Stomach (tissue), 19 donors: ENCODE measurements at places on chromosomes 6 and 20.

GRCh38 chr20:61830241-61830930, 235.3 kb downstream of the TAF4 start:
- H3K4me3 ChIP-seq, result no peak overlapping the region
- no peaks in the 10 kb centered on the region for H3K4me1 ChIP-seq
- peaks cover 9% of the 10 kb centered on the region for H3K27me3 ChIP-seq
- H3K36me3 ChIP-seq, result no peaks in the 10 kb centered on the region

- no peak for DNase-seq
- H3K4me1 ChIP-seq, result no peaks in the 10 kb centered on the region
- H3K27me3 ChIP-seq, result no peaks in the 10 kb centered on the region
- H3K36me3 ChIP-seq, result no peaks in the 10 kb centered on the region
- H3K4me3 ChIP-seq, result no peak overlapping the region
Measured at GRCh38 chr6:61869632-61870400, 416.2 kb downstream of the KHDRBS2 start.

DNA sequence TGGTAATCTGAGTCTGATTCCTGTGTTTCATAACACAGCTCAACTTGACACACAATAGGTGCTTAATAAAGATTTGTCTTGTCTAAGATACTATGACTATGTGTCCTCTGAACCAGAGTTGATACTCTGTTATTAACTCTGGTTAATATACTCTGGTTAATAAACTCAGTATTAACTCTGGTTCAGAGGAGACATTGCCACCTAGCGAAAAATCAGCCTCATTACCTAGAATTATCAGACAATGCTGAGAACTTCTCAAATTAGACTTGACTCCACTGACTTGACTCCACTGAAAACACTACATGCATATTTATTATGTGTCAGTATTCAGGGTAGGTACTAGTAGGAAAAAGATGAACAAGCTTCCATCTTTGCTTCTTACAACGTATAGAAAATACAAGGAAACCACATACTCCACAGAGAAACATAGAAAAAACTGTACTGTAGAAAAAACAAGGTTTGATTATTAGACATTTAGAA, 73.9 kb downstream of the AHI1 start:
- H3K4me1 ChIP-seq, result no peaks in the 10 kb centered on the region
- H3K4me3 ChIP-seq, result no peak overlapping the region

DNA sequence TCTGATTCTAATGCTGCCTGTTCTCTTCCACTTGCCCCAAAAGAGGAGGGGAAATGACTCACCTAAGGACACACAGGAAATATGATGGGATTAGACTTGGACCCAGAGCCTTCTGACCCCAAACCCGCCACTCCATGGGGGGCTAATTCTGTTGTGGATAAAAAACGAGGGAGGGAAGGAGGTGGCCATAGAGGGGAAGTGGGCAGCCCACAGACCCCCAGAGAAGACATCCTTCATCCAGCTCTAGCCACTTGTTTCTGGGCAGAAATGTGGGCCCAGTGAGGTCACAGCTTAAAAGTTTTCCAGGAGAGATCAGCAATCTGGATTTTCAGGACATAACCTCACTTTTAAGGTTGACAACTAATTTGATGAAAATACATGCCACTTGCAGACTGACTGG, 202.1 kb downstream of the ANKRD60 start:
- H3K4me1 ChIP-seq, result no peaks in the 10 kb centered on the region
- DNase-seq, result no peak
- no peaks in the 10 kb centered on the region for H3K36me3 ChIP-seq
- no peaks in the 10 kb centered on the region for H3K27me3 ChIP-seq
- no peak overlapping the region for H3K27ac ChIP-seq

DNA sequence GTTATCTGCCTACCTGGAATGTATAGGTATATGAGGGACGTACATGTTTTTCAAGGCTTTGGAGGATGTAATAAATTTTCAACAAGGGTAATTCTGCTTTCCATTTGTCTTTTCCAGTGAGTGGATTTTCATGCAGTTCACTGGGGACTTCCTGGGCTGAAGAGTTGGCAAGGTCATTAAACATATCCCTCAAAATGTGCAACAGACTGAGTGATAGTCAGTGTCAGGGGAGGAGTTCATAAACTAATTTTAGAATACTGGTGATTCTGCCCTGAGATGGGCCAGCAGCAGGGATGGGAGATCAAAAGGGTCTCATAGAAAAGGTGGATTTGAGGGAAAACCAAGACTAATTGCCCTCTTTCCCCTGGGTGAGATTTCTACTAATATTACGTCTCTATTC, 122.3 kb upstream of the CLDN20 start:
- H3K27ac ChIP-seq, result no peak overlapping the region
- H3K36me3 ChIP-seq, result no peaks in the 10 kb centered on the region
- DNase-seq, result no peak
- H3K4me3 ChIP-seq, result no peak overlapping the region
- no peaks in the 10 kb centered on the region for H3K27me3 ChIP-seq

DNA sequence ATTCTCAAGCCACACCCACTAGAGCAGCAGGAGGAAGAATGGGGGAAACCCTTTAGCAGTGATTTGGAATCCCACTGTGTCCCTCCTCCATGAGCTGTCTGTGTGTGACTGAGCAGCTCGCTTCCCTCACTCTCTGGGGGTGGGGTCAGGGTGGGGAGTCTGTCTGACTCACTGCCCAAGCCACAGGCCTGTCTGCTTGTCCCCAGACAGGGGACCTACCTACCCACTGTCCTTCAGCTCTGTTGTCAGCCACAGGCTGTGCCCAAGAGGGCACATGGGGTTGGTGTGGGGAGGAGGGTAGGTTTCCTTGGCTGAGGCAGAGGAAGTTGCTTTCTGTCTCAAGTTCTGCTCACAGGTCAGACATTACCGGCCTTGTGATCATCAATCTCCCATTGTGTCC, 127.0 kb downstream of the MAFB start:
- H3K27me3 ChIP-seq, result no peaks in the 10 kb centered on the region
- peaks cover 32% of the 10 kb centered on the region for H3K4me1 ChIP-seq
- H3K4me3 ChIP-seq, result no peak overlapping the region
- H3K36me3 ChIP-seq, result no peaks in the 10 kb centered on the region

- no peaks in the 10 kb centered on the region for H3K27me3 ChIP-seq
- no peaks in the 10 kb centered on the region for H3K36me3 ChIP-seq
- H3K27ac ChIP-seq, result no peak overlapping the region
- peaks cover 21% of the 10 kb centered on the region for H3K4me1 ChIP-seq
- no peak overlapping the region for H3K4me3 ChIP-seq
- DNase-seq, result no peak
Measured at GRCh38 chr20:17693444-17694001, 6.2 kb upstream of the BANF2 start.

DNA sequence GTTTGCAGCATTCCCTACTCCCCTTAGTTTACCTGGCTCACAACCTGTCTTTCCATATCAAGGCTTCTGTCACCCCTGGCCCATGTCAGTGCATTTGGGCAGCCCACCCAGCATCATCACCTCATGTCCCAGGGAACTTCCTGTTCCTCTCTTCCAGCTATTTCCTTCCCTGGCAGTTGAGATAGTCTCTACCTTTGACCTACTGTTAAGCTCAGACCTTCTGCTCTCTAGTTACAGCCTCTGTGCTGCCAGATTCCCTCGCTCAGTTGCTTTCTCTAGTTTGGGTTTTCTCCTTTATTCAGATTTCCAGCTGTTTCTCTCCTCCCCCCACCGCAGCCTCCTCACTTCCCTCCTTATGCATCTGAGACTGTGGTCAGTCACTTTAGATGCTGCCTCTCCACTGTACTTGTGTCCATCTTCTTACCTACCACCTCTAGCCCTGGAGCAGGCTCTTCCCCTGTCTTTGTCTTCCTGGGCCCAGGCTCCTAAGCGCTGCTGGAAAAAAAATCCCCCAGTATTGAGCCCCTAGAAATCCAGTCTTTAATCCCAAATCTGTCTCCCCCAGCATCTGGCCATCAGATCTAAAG, 16.3 kb downstream of the PTPN1 start:
- DNase-seq, result no peak
- no peak overlapping the region for H3K4me3 ChIP-seq
- peaks cover 83% of the 10 kb centered on the region for H3K4me1 ChIP-seq
- H3K36me3 ChIP-seq, result no peaks in the 10 kb centered on the region
- no peaks in the 10 kb centered on the region for H3K27me3 ChIP-seq

GRCh38 chr6:137744877-137745276, 122.2 kb upstream of the TNFAIP3 start:
- no peaks in the 10 kb centered on the region for H3K36me3 ChIP-seq
- no peaks in the 10 kb centered on the region for H3K4me1 ChIP-seq
- no peak overlapping the region for H3K27ac ChIP-seq
- no peak overlapping the region for H3K4me3 ChIP-seq

GRCh38 chr6:49606721-49607390, 29.8 kb downstream of the RHAG start:
- peak; percentile 92 for DNase-seq
- no peak overlapping the region for H3K27ac ChIP-seq
- H3K4me3 ChIP-seq, result no peak overlapping the region
- no peaks in the 10 kb centered on the region for H3K4me1 ChIP-seq
- H3K36me3 ChIP-seq, result no peaks in the 10 kb centered on the region

DNA sequence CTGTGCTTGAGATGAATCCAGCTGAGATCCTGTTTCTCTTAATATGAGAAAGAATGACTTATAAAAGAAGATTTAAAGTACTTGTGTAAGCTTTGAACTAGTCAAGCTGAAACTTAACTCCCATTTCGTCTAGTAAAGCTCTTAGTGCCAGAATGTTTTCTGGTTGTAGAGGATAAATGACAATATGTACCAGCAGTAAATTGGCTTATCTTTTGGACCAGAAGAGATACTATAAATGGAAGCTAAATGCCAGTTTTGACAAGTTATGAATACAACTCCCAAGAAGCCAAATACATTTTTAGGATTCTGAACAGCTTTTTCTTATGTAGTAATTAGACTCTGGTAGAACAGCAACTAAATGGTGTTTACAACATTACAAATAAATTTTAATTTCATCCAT, 608.7 kb downstream of the EYS start:
- no peaks in the 10 kb centered on the region for H3K36me3 ChIP-seq
- H3K4me3 ChIP-seq, result no peak overlapping the region
- no peak for DNase-seq
- H3K27me3 ChIP-seq, result no peaks in the 10 kb centered on the region
- H3K4me1 ChIP-seq, result no peaks in the 10 kb centered on the region

DNA sequence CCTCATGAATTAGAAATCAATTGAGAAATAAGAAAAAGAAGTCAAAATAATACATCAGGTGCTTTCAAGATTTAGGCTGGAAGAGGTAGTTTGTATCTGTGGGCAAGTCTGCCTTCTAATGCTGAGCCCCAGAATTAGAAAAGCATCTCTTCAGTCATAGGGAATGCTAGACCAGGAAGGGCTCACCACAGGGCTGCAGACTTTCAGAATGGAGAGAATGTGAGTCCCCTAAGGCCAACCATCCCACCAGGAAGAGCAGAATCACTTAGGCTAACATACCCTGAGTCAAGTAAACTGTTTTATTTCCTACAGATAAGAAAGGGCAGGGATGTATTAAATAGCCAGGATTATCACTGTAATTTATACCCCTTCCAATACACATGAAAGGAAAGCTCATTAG, 510.2 kb downstream of the RNF144B start:
- H3K36me3 ChIP-seq, result no peaks in the 10 kb centered on the region
- no peak for DNase-seq
- no peaks in the 10 kb centered on the region for H3K27me3 ChIP-seq
- no peak overlapping the region for H3K4me3 ChIP-seq
- H3K27ac ChIP-seq, result no peak overlapping the region

GRCh38 chr6:37050045-37050853, 44.8 kb downstream of the FGD2 start:
- peak; percentile 58 for DNase-seq
- peaks cover 37% of the 10 kb centered on the region for H3K4me1 ChIP-seq
- H3K27me3 ChIP-seq, result no peaks in the 10 kb centered on the region
- no peaks in the 10 kb centered on the region for H3K36me3 ChIP-seq
- no peak overlapping the region for H3K27ac ChIP-seq
- H3K4me3 ChIP-seq, result no peak overlapping the region

GRCh38 chr20:25553819-25554296, 31.5 kb downstream of the NINL start:
- H3K4me1 ChIP-seq, result peaks cover 18% of the 10 kb centered on the region
- no peaks in the 10 kb centered on the region for H3K27me3 ChIP-seq
- H3K36me3 ChIP-seq, result no peaks in the 10 kb centered on the region
- H3K4me3 ChIP-seq, result no peak overlapping the region
- H3K27ac ChIP-seq, result no peak overlapping the region
